AG20443 (cell line): ENCODE measurements at places on chromosomes 16 and 17.
A peak's percentile ranks its signal among the peaks of the same experiment; 100 is the strongest.

DNA sequence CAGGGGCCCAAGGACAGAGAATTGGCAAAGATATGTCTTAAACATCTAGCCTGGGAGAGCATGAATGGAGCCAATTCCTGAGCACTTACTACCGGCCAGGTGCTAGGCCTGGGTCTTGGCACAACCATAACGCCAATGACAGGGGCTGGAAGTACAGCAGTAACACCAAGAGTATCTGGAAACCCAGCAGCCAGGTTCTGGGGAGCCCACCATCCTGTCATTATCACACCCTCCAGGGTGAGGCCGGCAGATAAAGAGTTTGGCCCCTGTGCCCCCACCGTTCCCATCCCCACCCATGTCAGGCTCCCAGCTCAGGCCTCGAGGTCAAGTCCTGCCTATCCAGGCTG, 508 bp upstream of the TMC8 start:
- DNase-seq = no peak

DNA sequence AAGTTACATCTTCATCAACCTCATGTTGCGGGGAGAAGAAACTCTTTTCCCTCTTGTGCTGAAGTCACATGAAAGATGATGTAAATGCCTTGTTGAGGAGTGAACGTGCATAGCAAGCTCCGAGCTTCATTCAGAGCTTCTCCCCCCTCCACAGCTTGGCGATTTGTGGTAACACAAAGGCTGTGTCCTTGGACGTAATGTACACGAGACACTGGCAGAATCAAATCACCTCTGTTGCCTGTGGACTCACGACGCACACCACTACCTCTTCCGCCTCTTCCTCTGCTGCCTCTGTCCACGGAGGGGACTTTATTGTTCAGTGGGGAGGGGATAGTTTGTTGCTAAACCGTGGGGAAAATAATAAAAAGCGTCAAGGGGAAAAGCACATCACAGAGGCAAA, 54.9 kb upstream of the CHMP6 start:
- DNase-seq = no peak

DNA sequence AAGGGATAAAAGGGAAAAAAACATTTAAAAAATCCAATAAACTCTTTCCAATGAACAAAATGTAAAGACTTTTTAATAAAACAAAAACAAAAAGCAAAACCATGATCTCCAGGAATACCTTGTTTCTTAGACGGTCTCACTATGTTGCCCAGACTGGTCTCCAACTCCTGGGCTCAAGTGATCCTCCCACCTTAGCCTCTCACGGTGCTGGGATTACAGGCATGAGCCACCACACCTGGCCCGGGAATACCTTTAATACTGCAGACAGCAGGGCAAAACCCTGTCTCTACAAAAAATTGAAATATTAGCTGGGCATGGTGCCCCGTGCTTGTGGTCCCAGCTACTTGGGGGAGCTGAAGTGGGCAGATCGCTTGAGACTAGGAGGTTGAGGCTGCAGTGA, 7.9 kb downstream of the RNF43 start:
- DNase-seq = no peak

DNA sequence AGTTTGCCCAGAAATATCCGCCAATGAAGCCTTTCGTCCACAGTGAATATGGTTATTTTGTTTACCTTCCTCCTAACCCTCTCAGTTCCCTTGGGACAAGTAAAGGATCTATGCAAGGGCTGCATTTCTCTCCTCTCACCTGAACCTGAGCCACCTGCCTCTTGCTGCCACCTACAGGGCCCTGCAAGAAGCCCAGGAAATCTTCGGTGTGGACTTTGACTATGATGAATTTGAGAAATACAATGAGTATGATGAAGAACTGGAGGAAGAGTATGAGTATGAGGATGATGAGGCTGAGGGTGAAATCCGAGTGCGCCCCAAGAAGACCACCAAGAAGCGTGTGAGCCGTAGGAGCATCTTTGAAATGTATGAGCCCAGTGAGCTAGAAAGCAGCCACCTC, 14.0 kb downstream of the SUPT6H start:
- DNase-seq = no peak

DNA sequence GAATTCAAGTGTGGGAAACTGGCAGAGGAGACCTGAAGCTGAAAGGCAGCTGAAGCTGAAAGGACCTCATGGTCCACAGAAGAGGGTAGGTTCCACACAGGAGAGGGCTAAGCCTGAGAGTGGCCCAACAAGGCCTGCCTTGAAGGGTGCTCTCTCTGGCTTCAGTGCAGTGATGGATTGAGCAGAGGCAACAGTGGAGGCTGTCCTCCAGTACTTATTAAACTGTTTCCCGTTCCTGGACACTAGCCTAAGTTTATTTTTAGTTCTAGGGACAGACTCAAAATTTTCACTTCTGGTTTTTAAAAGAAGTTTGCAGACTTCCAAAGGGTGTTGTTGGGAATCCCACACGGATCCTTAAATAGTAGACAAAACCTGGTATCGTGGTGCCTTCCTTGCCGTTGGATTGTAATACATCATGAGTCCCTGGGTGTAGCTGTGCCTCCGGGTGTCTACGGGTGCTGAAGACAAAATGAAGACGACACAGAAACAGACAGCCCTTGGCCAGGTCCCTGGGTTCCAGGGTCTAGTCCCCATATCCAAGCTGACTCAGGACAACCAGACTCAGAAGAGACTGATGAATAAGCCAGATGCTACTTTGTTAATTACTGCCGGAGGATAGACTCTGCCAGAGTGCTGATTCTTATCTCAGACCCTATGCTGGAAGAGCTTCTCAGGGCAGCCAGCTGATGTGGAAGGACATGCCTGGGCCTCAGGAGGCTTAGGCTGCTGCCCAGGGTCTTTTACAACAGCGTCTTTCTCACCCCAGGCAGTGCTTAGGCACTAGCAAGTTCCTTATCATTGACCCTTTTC, 7.1 kb upstream of the CMTM4 start:
- no peak for DNase-seq

- no peak for DNase-seq
Measured at GRCh38 chr16:55222486-55222885, 101.5 kb upstream of the IRX6 start.

DNA sequence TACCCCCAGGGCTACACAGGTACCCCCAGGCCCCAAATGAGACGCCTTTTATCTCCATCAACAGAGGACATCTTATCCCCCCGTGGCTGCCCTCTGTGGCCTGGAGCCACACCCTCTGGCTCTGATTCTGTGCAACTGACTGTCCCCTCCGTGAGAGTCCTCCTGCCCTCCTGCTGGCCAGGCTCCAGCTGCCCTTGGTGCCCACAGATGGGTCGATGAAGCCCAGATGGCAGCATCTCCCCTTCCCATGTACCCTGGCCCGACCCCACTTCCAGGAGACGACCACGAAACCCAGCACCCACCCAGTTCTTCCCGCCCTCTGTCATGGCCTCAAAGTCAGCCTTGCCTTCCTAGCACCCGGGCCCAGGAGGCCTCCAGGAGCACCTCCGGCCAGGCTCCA, 9.6 kb upstream of the KRTAP17-1 start:
- no peak for DNase-seq

GRCh38 chr16:67036323-67036741, 7.4 kb downstream of the CBFB start:
- no peak for DNase-seq

GRCh38 chr16:70737377-70738082, 51.7 kb upstream of the MTSS2 start:
- peak; percentile 93 for DNase-seq

GRCh38 chr17:1515640-1516387, 598 bp downstream of the INPP5K start:
- DNase-seq = peak; percentile 74

GRCh38 chr17:80881306-80881705, 110.3 kb upstream of the CHMP6 start:
- DNase-seq = no peak

DNA sequence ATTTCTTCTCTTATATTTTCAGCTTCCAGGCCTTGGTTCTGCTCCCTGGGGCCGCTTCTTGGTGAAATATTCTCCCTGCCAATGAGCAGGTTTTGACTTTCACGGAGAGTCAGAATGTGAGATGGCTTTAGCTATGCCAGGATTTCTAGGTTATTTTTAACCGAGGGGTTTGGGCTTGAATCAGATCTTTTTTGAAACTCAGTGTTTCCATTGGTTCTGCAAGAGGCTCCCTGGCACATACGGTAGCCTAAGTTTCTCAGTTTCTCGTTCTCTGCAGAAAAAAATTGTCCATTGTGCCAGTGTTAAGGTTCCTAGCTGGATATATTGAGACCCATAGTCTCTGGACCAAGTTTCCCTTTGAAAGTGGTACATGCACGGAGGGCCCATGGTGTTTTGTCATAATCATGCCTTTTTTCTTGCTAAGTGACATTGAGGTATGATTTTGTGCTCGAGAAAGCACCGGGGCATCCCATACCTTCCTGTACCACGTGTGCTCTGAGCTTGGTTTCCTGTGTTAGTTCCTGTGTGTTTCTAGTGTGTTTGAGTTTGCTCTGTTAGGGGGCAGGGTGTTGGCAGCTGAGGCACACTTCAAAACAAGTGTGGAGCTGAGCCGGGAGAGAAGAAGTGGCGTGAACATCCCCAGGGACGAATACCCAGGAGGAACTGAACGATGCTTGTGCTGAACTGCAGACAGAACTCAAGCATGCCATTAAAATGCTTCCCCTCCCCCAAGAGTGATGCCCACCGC, 127.2 kb downstream of the HS3ST3B1 start:
- DNase-seq = no peak

DNA sequence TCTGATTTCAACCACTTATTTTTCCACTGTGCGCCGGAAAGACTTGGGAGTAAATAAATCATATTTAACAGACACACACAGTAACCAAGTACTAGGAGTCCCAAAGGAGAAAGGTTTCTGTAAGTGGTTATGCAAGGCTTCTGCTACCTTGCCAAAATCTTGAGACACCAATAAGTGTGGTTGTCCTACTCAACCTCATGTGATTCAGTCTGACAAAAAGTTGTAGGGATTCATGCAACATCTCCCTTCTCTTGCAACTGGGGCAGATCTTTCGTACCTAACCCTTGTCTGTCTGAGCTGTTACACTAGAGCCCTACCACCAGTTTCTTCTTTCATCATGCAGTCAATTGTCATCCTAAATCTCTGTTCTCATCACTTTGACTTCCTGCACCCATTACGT, 69.9 kb upstream of the NUDT7 start:
- no peak for DNase-seq

GRCh38 chr17:64706224-64707049, 44.3 kb upstream of the SMURF2 start:
- DNase-seq = no peak

DNA sequence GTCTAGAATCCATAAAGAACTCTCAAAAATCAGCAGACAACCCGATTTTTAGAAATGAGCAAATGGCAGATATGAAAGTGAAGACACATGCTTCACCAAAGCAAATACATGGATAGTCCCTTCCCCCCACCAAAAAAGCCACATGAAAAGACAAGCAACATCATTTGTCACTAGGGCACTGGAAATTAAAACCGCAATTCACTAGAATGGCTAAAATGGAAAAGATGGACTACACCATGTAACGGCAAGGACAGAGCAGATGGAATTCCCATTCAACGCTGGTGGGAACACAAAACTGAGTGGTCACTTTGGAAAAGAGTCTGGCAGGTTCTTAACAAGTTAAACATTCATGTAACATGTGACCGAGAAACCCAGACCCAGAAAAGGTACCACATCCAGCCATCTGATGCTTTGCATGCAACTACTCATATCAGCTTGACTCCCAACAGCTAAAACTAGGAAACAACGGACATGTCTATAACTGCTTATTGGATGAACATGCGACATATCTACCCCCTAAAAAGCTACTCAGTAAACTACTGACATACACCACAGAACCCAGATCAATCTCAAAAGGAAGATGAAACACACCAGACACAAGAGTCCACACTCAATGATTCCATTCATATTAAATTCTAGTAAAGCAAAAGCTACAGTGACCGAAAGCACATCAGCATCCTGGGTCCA, 132.6 kb downstream of the ZNF778 start:
- no peak for DNase-seq

GRCh38 chr16:77591347-77591746, 131.0 kb upstream of the NUDT7 start:
- DNase-seq = no peak

DNA sequence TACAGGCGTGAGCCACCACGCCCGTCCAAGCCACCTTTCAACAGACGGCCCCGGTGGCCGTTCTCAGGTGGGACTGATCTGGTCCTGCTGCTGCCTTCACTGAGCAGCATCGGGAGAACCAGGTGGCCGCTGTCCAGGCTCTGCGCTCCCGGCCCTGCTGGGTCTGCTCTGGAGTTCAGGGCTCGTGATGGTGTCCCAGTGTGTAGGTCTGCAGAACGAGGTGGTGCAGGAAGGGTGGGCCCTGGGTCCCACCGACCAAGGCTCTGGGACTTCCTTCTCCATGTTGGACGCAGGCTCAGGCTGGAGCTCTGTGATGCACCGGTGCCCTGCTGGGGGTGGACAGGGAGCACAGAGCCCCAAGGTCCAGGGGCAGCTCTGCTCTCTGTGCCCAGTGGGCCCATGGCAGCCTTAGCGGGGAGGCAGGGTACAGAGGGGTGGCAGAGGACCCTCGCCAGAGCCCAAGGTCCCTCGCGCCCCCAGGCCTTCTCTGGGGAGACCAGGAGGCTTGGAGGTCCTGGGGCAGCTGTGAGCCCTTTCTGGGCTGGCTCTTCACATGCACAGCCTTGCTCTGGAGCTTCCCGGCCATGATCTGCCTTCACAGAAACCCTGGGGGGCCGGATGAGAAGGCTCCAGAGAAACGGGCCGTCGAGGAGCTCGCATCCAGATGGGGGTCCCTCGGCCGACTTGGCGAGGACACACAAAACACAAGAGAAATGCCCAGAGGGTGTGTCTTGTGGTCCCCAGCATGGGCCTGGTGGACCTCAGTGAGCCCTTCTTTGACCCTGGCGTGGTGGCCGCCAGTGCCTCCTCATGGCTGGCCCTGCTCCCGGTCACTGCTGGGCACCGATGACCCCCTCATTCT, 26.9 kb upstream of the BAHCC1 start:
- DNase-seq = no peak

DNA sequence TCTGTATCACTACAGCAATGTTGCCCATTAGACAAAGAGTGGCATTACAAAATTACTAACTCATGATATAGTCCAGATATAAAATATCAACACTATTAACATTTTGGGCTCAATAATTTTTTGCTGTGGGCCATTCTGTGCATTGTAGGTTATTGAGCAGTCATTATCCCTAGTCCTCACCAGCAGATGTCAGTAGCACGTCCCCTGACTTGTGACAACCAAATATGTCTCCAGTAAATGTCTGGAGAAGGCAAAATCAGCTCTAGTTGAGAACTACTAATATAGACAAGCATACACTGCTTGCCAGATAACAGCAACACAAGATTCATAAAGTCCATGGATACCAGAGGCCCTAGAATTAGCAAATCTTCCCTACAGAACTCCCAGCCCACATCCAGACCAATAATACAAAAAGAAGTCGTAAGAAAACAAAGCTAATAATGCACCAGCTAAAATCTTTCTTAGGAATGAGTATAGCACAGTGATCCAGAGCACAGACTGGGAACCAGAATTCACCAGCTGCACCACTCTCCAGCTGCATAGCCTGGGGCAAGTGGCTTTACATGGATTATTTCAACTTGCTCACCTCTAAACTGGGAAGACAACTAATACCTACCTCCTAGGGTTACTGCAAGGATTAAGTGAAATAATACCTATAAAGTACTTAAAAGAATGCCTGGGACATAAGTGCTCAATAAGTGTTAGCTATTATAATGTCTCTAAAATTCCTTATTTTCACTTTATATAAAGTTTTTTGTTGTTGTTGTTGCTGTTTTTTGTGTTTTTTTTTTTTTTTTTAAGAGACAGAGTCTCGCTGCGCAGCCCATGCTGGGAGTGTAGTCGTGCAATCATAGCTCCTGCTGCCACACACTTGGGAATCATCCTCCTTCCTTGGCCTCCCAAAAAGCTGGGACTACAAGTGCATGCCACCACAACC, 23.7 kb downstream of the HELZ start:
- DNase-seq = peak; percentile 55
